ENCODE measurements at places on chromosomes 7 and 10.
A peak's percentile ranks its signal among the peaks of the same experiment; 100 is the strongest.

GRCh38 chr10:95394161-95394880 lies 103.5 kb upstream of the PDLIM1 start:
- DNase-seq = no peak

DNA sequence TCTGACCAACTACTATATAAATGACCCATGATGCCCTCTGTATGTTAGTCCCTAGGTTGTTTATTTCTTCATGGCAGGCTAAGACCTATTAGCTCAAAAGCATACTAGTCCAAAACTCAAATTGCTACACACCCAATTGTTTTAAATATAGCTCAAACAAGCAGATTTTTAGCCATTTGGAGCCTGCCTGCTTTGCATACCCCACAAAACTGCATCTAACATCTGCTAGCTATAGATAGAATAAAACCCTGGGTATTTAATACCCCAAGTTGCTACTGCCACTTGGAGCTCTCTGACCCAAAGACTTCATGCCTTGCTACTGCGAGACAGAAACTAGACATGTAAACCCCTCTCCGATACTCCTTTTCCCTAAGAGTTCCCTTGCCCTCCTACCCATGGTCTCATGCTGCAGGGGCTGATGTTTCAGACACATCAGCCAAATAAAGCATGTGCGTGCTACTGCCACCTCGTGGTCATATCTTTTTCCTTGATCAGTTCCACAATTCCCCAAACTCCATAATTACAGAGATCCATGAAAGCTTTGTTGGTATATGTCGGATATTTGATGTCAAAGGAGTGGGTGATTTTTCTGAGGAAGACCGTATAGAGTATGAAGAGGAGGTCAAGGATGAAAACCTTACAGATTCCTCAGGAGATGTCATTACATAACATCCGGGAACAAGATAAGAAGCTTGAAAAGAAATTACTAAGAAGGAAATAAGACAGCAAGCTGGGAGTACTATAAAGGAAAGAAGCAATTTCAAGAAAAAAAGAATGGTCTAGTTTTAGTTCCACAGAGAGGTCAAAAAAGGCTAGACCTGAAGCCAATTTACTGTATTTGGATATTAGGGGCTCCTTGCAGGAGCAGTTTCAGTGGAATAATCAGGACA lies 386.6 kb downstream of the SH2D4B start:
- DNase-seq = no peak

DNA sequence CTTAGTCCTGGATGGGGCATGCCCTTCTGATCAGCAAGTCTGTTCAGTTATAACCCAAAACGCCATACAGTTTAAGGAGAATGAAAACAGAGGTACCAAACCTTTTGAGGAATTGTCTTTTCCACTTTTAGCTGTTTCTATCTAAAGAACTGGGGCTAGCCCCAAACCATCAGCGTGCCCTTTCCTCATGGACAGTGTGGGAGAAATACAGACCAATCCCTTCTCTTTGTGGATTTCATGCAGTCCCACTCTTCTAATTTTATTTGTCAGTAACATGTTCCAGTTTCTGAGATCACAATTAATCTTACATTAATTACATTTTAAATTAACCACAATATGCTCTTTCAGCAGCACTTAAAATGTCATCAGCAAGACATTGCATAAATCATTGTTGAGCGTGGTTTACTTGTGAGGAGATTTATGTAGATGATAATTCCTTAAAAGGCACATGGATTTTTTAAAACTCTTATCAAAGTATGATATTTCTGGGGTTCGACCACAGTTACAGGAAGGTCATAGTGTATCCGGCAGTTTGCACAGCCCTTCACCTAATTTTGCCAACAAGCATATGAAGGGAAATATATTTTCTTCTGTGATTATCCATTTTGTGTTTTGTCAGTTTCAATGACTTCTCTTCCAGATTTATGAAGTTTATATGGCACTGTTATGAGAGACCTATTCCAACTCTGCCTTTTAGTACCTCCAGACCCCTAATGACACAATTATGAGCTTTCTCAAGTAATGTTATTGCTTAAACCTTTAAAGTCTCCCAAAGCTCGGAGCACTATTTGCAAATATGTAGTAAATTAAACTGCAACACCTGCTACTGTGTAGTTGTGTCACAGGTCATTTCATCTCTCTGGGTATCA lies 868.4 kb upstream of the C7orf33 start:
- no peak for DNase-seq

DNA sequence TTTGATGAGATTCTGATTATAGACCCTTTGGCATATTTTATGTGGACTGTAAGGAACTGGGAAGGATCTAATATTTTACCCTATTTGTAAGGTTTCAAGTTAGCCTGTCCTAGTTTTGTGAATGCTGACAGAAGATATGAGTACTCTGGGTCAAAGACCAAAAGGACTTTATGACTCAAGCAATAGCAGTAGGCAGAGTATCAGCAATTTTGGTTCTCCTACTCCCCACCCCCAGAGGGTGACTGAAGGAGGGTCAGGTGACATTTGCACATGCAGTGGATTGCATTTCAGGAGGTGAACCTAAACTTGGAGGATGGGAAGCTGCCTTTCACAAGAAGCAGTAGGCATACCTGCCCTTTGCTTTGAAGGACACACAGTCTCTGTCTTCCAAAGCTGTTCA lies 84.0 kb upstream of the KLF6 start:
- DNase-seq = no peak

DNA sequence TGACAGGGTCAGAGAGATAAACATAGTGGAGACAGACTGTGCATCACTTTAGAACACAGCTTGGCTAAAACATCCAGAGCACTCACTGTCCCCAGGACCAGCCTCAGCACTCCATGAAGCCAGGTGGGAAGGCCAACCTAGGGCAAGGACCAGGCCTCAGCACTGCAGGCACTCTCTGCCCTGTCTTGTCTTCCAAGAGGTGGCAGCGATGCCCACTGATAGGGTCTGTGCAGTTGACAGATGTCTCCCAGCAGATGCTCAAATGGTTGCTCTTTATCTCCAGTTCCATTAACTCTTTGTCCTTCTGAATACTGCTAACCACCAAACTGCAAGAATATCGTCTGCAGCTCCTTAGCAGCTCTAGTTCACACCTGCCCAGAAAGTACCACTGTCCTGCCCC lies 9.1 kb downstream of the DDX56 start:
- no peak for DNase-seq

GRCh38 chr7:142401951-142402350 lies 144.1 kb upstream of the PRSS58 start:
- no peak for DNase-seq

GRCh38 chr10:88642209-88642608 lies 22.0 kb upstream of the LIPF start:
- DNase-seq = no peak

DNA sequence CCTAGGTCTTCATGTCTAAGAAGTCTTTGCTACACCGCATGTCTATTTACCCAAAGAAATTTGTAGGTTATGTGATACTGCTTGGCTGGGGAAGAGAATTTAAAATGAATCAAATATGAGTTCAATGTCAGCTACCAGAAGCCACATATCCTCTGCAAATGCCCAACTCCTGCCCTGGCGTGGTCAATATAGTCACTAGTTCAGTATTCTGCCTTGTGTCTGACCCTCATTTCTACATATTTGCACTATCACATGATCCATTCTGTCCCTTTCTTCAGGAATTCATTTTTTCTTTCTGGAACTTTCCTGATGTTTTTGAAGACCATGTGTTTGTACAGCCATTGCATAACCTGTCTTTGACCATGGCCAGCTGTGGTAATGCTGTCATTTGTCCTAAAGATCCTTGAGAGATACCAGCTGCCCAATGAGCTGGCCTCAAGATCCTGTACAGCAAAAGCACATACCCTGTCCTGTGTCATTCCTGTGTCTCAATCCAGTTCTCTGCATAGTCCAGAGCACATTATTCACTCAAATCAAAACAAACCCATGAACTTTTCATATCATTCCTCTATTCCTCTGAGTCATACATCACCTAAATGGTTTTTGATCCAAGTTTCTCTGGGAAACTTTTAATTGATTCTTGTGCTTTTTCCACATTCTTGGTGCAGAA lies 524.5 kb downstream of the PARD3 start:
- no peak for DNase-seq

- DNase-seq = no peak
Measured at GRCh38 chr7:28102797-28103196, 77.8 kb downstream of the JAZF1 start.

DNA sequence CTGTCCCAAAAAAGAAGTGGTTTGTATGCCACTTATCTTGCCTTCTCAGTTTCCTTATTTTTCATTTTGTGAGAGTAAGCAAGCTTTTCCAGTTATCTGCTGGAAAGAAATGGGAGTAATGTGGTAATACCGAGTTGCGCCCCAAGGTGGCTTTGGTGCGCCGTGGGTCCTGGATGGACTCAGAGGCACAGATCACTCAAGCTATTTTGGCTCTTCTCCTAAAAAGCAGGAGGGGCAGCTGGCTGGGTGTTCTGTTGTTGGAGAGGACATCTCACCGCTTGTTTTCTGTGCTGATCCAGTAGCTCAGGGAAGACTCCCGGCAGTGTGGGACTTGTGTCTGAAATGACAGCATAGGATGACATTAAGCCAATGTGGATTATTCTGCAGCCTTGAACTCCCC lies 16.4 kb downstream of the PRKRIP1 start:
- peak; percentile 44 for DNase-seq

GRCh38 chr10:57320416-57320815 lies 947.3 kb downstream of the IPMK start:
- no peak for DNase-seq

GRCh38 chr7:129644634-129645230 lies 33.2 kb downstream of the NRF1 start:
- DNase-seq = no peak

GRCh38 chr10:80159166-80159873 lies 26.8 kb downstream of the PLAC9 start:
- DNase-seq = no peak

DNA sequence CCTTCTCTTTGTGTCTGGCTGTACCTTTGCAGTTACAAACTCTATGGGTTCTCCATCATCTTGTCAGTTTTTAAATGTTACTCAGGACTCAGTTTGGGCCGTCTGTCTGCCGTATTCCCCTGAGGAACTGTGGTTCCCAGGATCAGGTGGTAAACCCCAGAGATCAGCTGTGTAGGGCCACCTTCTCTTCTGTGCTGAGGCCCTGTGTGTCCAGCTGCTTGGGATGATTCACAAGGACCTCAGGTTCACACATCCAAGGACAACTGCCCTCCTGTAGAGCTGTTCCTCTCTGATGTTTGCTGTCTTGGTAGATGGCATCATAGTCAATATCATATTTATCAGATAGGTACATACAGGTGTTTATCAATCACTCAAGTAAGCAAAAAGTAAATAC lies 24.5 kb downstream of the CUL1 start:
- no peak for DNase-seq

DNA sequence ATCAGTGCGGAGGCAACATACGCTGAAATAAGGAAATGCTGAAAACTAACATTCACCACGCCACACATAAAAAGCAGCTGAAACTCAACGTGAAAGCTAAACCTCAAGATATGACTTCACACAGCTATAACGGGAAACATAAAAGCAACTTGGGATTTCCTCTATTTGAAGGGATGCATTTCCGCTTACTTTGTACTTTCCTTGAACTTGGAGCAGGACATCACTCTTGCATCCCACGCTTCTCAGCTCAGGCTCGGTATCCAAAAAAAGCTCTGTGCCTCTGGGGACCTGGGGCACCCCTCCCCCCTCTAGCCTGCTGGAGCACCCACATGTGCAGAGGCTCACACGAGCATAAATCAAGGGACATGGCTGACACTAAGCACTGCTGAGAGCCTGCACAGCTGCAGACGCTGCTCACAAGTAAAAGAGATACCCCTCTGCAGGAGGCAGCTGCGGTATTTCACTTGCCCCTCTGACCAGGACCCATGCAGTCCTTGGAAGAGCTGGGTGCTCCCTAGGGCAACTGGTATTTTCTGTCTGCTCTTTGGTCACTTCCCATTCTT lies 34.2 kb downstream of the PARD3 start:
- no peak for DNase-seq

DNA sequence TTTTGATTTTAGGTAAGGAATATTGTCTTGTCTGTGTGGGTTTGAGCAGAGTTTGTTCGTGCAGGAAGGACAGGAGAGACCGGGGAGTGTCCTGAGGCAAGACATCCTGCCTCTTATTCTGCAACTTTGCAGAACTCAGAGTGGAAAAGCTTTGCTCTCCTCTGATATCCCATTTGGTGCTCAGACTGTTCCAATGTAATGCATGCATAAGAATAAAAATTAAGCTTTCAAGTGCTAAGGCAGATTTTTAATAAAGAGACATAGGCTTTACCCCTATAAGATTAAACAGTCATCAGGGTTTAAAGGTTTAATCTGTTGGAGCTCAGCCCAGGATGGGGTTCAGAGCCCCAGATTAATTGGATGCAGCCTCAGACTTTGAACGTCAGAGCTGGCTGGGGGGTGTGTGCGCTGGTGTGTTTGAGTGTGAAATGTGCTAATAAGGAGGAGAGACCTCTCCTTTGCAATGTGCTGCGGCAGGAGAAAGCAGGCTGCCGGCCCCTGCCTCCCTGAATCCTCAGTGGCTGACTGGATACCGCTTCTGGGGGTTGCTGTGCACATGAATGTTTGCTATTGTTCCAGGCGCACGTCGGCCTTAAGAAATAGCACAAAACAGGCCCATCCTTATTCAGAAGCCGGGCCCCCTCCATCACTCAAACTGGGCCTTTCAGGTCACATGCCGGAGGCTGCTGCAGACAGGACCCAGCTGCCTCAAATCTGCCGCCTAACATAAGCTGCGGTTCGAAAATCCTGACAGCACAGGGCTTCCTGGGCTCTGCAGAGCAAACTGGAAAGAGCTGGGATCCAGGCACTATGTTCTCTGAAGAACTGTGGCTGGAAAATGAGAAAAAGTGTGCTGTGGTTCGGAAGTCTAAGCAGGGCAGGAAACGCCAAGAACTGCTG lies 84.1 kb upstream of the PRR15 start:
- DNase-seq = no peak

GRCh38 chr10:96456296-96456840 lies 57.4 kb downstream of the TLL2 start:
- no peak for DNase-seq

All from activated naive CD4-positive, alpha-beta T cell treated with anti-CD3 and anti-CD28 coated beads, Interleukin-2, amount 50 U/mL, for 16 hours (primary cell).